ENCODE measurements at places on chromosomes 1 and 21.

DNA sequence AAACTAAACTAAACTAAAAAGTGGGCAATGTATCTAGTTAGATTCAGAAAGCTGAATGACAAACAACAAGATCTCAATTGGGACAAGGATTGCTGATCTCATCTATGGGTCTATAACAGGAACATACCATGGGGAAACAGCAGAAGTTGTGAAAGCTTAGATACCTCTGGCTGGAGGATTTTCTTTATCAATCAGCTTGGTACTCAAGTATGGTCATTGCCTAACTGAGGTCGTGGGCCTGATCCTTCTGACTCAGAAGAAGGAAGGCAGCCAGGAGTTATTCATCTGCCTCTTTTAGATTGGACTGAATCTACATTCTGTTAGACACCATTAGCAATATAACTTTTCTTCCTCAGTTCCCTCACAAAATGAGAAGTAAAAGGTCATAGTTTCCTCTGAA is 39.7 kb downstream of the DNTTIP2 start:
- no peak for DNase-seq

GRCh38 chr1:214993419-214993818 is 89.1 kb upstream of the KCNK2 start:
- no peak for DNase-seq

DNA sequence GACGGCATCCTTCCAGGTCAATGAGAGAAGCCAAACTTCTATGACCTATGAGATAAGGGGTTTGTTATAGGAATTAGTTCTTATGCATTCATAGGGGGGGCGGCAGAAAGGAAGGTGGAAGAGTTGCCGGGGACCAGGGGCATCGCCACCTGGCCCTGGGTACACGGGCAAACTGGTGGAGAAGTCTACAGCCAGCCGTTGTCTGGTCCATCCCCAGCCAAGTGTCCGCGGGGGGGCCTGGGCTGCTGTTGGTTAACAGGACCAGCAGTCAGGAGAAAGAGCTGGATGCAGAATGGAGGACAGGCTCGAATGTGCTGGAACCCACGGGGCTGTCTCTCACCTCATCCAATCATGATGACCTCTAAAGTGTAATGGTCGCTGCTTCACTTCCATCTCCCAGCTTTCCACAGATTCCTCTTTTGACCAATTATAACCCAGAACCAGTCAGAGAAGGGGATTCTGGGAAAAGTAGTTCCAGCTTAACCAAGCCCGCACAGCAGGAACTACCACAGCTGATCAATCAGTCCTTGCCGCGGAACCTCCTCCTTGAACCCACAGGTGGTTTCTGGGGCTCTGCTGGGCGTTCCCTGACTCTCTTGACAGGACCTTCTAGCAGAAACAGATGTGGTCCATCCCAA is 17.8 kb downstream of the TMEM51 start:
- DNase-seq, result no peak

DNA sequence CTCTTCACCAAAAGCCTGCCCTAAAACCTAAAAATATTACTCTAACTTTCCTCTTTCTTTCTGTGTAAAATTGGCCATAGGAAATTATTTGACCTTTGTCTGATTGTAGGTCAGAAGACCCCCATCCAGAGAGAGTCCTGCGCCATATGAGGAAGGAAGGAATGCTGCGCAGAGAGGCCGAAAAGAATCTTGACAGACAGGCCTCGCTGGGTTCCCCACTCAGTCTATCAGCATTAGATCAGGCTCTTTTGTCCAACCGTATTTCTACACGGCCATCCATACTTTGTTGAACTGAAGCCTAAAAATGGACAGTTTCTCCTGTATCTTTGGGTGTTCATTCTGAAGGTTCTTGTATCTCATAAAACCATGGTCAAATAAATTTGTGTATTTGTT is 4.3 kb upstream of the SLC30A2 start:
- DNase-seq, result no peak

GRCh38 chr21:31293986-31294385 is 50.1 kb downstream of the TIAM1 start:
- no peak for DNase-seq

GRCh38 chr1:198556971-198557370 is 16.5 kb upstream of the ATP6V1G3 start:
- DNase-seq, result no peak

GRCh38 chr21:36532769-36533467 is 53.0 kb upstream of the CLDN14 start:
- DNase-seq, result no peak

DNA sequence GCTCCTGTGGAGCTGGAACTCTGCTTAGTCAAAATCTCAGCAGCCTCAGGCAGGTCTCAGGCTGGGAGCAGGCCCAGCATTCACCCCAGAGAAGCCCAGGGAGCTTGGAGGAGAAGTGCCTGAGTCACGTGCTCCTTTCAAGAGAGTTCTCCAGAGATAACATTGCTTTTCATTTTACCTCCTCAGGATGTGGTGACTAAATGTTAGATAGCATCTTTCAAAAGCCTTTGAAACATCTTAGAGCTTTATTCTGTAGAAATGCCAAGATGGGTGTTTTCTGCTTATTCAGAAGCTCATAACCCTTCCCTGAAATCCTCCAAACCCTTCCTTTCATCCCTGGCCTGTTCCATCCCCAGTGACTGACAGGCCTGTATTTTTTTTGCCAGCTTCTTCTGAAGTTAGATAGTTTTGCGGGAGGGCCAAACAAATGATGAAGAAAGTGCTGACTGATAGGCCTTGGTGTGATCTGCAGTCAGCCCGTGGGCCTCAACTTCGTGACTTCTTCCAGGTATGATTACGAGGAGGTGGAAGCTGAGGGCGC is 58.0 kb downstream of the PGM1 start:
- DNase-seq, result no peak

DNA sequence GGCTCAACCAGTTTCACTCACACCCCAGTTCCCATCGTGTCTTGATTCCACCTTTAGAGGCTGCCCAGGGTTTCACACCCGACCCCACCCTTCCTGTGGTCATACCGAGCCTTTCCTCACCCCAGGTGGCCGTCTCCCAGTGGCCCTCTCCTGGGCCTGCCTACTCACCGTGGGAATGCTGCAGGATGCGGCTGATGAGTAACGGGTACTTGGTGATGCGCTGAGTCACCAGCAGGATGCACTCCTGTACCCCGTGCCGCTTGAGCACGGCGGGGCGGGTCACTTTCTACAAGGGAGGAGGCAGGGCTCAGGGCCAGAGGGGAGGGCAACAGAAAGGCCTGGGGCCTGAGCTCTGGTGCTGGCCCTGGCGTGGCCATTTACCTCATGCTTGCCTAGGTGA is 16.4 kb downstream of the ARHGEF2 start:
- peak; percentile 76 for DNase-seq

DNA sequence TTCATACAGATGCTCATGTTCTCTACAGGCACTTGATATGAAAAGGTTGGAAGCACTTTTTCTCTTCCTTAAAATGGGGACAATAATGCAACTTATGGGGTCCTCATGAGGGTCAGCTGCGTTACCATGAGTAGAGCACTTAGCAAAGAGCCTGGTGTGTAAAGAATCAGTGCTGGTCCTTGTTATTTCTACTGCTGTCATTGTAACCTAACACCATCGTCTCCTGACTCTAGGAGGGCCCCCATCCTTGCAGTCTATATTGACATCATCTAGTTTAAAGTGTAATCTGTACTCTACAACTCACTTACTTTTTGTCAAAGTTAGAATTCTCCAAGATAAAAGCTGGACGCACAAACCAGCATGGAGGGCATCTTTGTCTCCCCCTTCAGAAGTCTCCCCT is 2.4 kb downstream of the CAPN9 start:
- DNase-seq, result no peak

DNA sequence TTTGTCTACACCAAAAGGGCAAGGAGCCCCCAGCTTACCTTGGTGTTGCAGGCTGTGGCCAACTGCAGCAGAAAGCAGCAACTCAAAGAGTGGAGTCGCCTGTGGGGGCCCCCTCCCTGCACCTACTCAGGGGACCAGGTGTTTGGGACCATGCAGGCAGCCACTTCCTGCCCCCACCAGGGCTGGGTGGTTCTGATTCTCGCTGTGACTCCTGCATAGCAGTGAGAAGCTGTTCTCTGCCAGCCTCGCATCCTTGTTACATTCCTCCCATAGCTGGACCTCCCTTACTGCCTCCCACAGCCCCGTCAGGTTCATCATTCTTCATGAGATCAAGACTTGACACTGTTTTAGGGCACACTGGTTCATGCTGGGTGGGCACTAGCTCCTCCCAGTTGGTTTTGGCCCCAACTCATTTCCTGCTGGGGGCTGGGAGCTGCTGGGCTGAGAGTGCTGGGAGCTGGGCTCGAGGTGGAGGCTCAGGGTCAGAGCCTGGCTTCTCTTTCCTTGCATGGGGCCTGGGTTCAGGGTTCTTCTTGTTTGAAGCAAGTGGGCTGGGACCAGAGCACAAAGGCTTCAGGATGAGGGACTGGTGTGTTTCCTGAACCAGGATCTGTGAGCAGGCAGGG is 146.9 kb upstream of the C1orf174 start:
- DNase-seq, result no peak

GRCh38 chr1:85571828-85572227 is 8.7 kb upstream of the CCN1 start:
- DNase-seq, result no peak

DNA sequence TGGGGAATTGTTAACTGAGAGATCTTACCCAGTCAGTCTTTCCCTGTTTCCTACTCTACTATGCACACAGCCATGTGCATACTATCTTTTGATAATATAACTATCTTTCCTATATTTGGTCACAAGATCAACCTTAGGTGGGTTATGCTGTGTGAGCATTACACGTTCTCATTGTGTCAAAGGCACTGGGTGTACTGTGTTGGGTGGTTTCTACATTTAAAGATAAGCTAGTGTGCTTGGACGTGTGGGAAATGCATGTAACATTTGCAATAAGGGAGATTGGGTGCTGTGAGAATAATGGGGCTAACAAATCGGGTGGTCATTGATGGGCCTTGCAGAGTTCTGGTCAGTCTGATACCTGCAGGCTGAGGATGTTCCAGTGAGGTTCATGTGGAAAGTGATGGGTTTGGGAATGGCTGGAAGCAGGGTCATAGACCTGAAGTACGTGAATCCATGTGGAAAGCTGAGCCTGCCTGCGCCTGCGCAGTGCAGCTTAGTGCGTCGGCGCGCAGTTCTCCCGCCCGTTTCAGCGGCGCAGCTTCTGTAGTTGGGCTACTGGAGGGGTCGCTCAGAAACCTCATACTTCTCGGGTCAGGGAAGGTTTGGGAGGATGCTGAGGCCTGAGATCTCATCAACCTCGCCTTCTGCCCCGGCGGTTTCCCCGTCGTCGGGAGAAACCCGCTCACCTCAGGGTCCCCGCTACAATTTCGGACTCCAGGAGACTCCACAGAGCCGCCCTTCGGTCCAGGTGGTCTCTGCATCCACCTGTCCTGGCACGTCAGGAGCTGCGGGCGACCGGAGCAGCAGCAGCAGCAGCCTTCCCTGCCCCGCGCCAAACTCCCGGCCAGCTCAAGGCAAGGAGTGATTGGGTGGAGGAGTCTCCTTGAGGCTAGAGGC is at the start of gene MSH4:
Gene MSH4 (plus strand): TSS at position 507 of the 897 bp plus-strand sequence. CDS start 104 bp downstream, at position 611.
- no peak for DNase-seq

- DNase-seq, result peak; percentile 23
These were observed 2.2 kb upstream of the PPM1J start for GRCh38 chr1:112717263-112717873.

DNA sequence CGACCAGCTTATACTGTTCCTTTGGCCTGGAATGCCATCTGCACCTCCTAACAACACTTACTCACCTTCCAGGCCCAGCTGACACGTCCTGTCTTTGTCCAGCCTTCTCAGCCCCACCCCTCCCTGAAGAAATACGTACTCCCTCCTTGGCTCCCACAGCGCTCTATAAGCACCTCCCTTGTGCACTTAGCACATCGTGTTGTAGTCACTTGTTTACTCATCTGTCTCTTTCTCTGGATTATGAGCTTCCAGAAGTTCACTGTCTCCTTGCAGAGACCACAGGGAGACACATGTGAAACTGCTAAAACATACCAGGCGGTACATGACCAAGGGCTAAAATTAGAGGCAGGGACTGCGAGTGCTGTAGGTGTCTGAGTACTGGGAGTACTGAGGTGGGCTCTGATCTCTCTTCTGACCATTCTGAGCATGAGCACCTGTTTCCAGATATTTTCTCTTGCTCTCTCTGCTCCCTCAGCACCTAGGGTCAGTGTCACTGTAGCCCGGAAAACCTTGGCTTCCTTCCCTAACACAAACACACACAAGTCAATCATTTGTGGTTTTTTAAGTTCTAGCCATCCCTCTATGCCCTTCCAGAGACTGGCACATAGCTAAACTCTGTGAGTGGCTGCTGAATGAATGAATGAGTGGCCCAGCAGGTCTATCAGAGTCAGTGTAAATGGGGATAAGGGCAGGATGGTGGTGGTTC is 5.1 kb downstream of the DCST1 start:
- DNase-seq, result no peak

DNA sequence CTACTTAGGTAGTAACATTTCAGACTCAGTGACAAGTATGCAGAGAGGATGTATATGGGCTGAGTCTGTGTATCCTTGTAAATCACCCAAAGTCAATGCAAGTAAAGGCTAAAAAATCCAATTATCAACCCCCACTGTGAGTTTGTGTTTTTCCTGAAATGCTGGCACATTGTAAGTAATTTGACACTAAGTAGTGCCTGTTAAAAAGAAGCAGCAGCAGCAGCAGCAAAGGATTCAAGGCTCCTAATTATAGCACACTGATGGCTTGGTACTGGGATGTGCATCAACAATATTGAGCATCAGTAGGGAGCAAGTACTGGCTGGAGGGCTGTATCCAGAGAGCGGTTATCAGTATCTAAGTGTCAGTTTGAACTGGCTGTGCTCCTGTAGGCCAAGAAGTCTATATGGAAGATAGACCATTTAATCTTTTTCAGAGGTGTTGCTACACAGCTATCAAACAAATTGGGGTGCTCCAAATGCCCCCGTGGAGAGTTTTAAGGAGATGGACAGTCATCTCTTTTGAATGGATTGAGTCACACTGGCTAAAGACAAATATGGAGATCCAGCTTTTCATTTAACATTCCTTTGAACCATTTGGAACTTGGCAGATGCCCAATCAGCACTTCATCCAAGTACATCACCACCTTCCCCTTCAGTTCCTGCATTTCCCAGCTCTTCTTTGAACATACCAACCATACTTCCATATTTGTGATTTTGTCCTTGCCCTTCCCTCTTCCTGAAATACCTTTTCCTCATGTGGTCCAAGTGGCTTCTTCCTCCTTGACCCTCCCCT is 241.2 kb upstream of the ST6GALNAC5 start:
- no peak for DNase-seq

DNA sequence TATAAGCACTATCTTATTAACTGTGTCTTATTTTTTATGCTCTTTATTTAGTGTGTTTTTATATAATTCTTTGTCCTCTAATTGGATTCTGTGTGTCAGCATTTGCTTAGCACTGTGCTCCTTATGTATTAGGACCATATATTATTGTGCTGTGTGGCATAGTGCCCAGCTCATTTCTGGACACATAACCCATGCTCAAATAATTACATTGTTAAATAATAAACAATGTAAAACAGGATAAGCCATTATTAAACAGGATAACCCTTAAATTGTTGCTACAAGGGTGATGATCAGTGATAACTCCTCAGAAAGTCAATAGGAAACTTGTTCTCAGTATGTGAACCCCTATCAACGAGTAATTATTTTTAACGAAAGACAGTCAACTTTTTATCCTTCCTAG is 150.4 kb downstream of the ADGRL4 start:
- no peak for DNase-seq

Measured in erythroblast (primary cell).